HuH-7.5 (cell line): ENCODE measurements at places on chromosomes 3 and 15.

DNA sequence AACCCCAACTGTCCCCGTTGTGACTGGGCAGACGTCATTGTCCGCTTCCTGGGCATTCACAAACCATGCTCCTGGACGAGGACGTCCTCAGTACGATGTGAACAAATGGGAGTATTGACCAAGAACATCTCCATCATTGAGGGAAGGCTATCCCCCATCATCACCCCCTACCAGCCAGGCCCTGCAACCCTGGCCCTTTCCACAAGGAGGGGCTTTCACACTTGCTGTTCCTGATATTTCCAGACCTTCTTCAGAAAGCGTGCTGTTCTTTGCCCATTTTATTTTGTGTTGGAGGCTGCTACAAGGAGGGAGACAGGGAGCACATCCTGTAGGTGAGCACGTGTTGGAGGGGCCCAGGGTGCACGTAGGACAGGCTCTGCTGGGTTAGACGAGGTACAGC lies 277.0 kb upstream of the LRRC3B start:
- no peak for DNase-seq

- DNase-seq = no peak
Measured at GRCh38 chr15:23064156-23064555, 24.8 kb upstream of the TUBGCP5 start.

- DNase-seq = peak; percentile 13
Measured at GRCh38 chr15:34708422-34708821, 46.4 kb downstream of the GJD2 start.

- peak; percentile 54 for DNase-seq
Measured at GRCh38 chr15:68277131-68277602, 378 bp upstream of the FEM1B start.

- DNase-seq = no peak
Measured at GRCh38 chr3:115578331-115578730, 45.0 kb upstream of the GAP43 start.
